ENCODE measurements at places on chromosomes 5 and 9.

DNA sequence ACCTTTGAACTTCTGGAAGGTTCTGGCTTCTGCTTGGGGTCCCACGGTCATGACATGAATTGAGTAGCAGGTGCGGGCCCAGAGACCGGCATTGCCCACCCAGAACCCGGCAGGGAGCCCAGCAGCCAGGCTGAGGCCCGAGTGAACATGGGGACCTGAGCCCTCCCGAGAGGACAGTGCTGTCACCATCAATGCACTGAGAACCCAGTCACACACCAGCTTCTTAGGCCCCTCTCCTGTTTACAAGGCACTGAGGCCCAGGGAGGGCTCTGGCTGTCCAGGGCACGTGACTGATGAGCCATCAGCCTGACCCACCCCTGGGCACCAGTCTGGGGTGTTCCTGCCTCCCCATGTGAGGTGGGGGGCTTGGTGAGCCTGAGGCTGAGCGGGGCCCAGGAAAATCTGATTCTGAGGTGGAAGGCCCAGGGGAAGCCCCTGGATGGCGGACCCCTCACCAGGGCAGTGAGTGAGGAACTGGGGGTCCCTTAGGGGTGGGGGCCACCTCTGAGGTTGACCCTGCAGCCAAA is 60.3 kb upstream of the RNU6ATAC start:
- H3K27ac ChIP-seq: peak overlapping the region; percentile 74
- no peaks in the 10 kb centered on the region for H3K36me3 ChIP-seq
- H3K27me3 ChIP-seq: no peaks in the 10 kb centered on the region
- H3K4me3 ChIP-seq: no peak overlapping the region
- DNase-seq: no peak

GRCh38 chr5:122073018-122073417 is 5.0 kb downstream of the LOX start:
- peaks cover 13% of the 10 kb centered on the region for H3K4me1 ChIP-seq
- H3K4me3 ChIP-seq: no peak overlapping the region
- peaks cover 5% of the 10 kb centered on the region for H3K36me3 ChIP-seq
- DNase-seq: no peak
- no peak overlapping the region for H3K27ac ChIP-seq
- H3K27me3 ChIP-seq: peaks cover 34% of the 10 kb centered on the region

GRCh38 chr5:173830421-173830820 is 57.7 kb upstream of the CPEB4 start:
- H3K36me3 ChIP-seq: peaks cover 9% of the 10 kb centered on the region
- no peak overlapping the region for H3K4me3 ChIP-seq
- H3K27ac ChIP-seq: no peak overlapping the region
- H3K4me1 ChIP-seq: peaks cover 22% of the 10 kb centered on the region

DNA sequence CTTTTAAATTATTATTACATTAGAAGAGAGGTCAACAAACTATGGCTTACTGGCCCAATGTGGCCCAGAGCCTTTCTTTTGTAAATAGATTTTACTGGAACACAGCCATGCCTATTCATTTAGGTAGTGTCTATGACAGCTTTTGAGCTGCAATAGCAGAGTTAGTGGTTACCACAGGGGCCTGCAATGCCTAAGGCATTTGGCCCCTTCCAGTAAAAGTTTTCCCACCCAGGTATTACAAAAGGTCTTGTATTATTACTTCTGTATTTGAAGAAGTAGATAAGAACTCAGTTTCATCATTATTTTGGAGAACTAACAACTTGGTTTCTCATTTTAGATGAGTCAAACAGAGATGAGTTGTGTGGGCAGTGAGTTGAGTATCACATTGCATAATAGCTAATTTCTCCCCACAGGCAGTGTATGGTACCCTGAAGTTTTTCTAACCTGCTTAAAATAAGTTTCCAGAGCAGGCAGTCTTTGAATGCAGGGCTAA is 9.5 kb downstream of the MTRR start:
- H3K27ac ChIP-seq: no peak overlapping the region
- no peaks in the 10 kb centered on the region for H3K36me3 ChIP-seq

GRCh38 chr9:69584759-69585158 is 87.4 kb downstream of the APBA1 start:
- H3K27ac ChIP-seq: no peak overlapping the region
- H3K4me1 ChIP-seq: peaks cover 1% of the 10 kb centered on the region
- no peak overlapping the region for H3K4me3 ChIP-seq

All from naive thymus-derived CD8-positive, alpha-beta T cell (primary cell).